ENCODE measurements at places on chromosomes 11 and 22. TPM values are rescaled to one million over a fixed set of nuclear protein-coding genes. Genes with fewer than 3 reads are reported as not detected.

Gene CCDC87
- total RNA-seq, result not detected

Gene TBX10
- not detected for total RNA-seq

Gene UPK3A
- not detected for total RNA-seq

Gene SMIM35
- total RNA-seq, result 0.45 TPM

Gene SNAP29
- 34.7 TPM for total RNA-seq

Gene GPHA2
- not detected for total RNA-seq

Gene NXPE2
- not detected for total RNA-seq

Gene TRIM49
- total RNA-seq, result not detected

Gene LRRC51
- total RNA-seq, result 7.1 TPM

Gene SCUBE2
- not detected for total RNA-seq

DNA sequence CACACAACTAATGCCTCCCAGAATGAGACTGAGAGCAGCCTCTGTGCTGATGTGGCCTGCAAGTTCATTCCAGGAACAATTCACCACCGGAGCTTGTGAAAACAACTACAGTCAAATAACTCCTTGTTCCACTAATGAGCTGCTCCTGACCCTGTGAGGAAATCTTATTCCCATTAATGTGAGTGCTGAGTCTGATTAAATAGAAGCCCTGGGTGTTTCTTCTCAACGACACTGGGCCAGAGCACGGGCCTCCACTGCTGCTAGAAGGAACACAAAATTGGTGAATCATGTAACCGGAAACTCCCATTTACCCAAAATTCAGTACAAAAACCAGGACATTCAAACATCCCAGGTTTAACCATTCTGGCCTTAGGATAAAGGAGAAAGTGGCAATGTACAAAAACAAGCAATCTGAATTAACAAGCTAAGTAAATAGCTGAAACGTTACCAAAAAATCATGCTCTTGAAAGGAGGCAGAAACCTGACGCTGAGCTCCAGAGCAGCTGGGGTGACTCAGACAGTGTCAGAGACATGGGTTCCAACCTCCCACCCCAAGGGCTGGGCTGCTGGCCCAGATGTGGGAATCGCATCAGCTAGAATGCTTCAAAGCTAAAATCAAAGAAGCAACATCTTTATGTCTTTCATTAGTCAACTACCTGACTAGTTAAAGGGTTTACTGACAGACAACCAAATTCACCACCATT is 26.7 kb downstream of the SERGEF start:
- DNase-seq, result no peak
- H3K27ac ChIP-seq, result no peak overlapping the region
- no peaks in the 10 kb centered on the region for H3K27me3 ChIP-seq
- no peaks in the 10 kb centered on the region for H3K4me1 ChIP-seq
- H3K36me3 ChIP-seq, result peaks cover 27% of the 10 kb centered on the region

DNA sequence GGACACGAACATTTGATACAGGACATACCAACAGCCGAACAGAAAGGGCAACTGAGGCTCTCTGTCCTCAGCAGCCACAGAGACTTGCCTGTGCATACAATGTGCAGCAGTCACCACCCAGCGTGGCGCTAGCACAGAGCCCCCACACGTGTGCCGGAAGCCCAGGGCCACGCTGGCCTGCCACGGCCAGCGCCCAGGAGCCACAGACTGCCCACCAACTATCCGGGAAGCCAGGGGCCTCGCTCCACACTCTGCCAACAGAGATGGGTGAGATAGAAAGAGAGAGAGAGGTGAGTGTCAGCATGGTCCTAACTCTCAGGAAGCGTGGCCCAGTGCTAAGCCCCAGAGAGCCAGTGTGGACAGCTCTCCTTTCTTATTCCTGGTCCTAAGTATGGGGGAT is 11.7 kb downstream of the TMPRSS5 start:
- H3K4me3 ChIP-seq, result no peak overlapping the region
- H3K27me3 ChIP-seq, result no peaks in the 10 kb centered on the region
- DNase-seq, result no peak
- no peak overlapping the region for H3K27ac ChIP-seq

DNA sequence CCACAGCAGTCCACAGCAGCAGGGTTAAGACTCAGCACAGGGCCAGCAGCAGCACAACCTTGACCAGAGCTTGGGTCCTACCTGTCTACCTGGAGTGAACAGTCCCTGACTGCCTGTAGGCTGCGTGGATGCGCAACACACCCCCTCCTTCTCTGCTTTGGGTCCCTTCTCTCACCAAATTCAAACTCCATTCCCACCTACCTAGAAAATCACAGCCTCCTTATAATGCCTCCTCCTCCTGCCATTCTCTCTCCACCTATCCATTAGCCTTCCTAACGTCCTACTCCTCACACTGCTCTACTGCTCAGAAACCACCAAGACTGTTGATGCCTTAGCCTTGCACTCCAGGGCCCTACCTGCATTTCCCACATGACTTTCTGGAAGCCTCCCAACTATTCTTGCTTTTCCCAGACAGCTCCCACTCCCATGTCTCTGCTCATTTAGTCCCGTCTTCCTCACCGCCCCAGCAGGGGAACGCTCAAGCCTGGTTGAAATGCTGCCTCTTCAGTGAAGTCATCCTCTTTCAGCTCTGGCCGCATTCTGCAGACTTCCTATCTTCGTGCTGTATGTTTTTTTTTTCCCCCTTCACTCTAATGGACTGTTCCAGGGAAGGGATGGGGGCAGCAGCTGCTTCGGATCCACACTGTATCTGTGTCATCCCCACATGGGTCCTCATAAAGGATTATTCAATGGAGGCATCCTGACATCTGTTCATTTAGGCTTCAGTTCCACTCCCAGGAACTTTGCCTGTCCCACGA is 3.3 kb downstream of the IL18BP start:
- no peak overlapping the region for H3K27ac ChIP-seq
- peaks cover 23% of the 10 kb centered on the region for H3K4me1 ChIP-seq
- H3K4me3 ChIP-seq, result no peak overlapping the region
- DNase-seq, result no peak
- no peaks in the 10 kb centered on the region for H3K27me3 ChIP-seq

DNA sequence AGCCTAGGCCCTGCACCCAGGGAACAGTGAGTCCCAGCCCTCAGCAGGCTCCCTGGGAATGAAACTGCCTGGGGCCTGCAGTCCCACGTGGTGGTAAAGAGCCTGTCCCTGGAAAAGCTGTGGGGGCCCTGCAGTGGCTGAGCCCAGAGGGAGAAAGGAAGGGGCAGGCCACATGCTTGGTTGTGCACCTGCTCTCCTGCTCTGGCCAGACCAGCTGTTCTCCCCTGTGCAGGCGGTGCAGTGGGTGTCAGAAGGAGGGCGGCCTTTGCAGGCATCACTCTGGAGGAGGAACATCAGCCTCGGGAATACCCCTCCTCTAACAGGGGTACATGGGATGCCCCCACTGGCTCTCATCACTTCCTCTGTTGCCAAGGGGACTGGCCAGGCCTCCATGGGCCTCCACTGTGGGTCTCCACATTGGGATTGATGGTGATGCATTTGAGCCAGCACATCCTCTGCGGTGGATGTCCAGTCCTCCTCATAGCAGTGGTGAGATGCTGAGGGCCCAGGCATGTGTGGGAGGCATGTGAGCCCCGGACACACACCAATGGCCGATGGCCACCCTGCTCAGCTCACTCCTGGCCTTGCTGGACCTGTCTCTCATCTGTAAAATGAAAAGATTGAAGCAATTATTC is 690.4 kb downstream of the BRD1 start:
- no peaks in the 10 kb centered on the region for H3K4me1 ChIP-seq
- no peak overlapping the region for H3K27ac ChIP-seq
- no peak overlapping the region for H3K4me3 ChIP-seq

- no peak overlapping the region for H3K27ac ChIP-seq
- H3K4me1 ChIP-seq, result peaks cover 2% of the 10 kb centered on the region
- no peak overlapping the region for H3K4me3 ChIP-seq
- peaks cover 16% of the 10 kb centered on the region for H3K27me3 ChIP-seq
- H3K36me3 ChIP-seq, result no peaks in the 10 kb centered on the region
Observed at GRCh38 chr22:39592081-39593065, 21.8 kb downstream of the CACNA1I start.

DNA sequence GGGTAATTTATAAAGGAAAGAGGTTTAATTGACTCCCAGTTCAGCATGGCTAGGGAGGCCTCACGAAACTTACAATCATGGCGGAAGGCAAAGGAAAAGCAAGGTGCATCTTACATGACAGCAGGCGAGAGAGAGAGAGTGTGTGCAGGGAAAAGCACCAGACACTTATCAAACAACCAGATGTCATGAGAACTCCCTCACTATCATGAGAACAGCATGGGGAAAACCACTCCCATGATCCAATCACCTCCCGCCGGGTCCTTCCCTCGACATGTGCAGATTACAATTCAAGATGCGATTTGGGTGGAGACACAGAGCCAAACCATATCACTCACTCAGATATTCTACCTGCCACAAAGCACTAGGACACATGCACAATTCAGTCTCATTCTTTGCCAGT is 48.1 kb upstream of the HMGXB4 start:
- H3K36me3 ChIP-seq, result no peaks in the 10 kb centered on the region
- H3K27ac ChIP-seq, result no peak overlapping the region
- H3K27me3 ChIP-seq, result peaks cover 4% of the 10 kb centered on the region
- no peak for DNase-seq
- no peaks in the 10 kb centered on the region for H3K4me1 ChIP-seq
- H3K4me3 ChIP-seq, result no peak overlapping the region

DNA sequence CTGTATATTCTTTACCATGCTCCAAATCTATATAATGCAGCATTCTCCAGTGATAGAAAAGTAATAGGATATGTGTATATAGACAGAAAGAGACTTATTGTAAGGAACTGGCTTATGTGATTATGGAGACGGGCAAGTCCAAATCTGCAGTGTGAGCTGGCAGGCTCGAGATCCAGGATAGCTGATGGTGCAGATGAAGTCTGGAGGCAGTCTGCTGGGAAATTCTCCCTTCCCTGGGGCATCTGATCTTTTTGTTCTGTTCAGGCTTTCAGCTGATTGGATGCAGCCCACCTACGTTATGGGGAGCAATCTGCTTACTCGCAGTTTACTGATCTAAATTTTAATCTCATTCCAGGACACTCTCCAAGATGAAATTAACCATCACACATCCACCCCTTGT is 73.2 kb downstream of the GRK3 start:
- peaks cover 25% of the 10 kb centered on the region for H3K36me3 ChIP-seq
- peaks cover 3% of the 10 kb centered on the region for H3K27me3 ChIP-seq
- H3K4me3 ChIP-seq, result no peak overlapping the region

GRCh38 chr11:19164230-19164855 is 37.4 kb downstream of the CSRP3 start:
- no peaks in the 10 kb centered on the region for H3K27me3 ChIP-seq
- no peak for DNase-seq
- peaks cover 5% of the 10 kb centered on the region for H3K4me1 ChIP-seq
- no peak overlapping the region for H3K27ac ChIP-seq
- H3K36me3 ChIP-seq, result peaks cover 74% of the 10 kb centered on the region

DNA sequence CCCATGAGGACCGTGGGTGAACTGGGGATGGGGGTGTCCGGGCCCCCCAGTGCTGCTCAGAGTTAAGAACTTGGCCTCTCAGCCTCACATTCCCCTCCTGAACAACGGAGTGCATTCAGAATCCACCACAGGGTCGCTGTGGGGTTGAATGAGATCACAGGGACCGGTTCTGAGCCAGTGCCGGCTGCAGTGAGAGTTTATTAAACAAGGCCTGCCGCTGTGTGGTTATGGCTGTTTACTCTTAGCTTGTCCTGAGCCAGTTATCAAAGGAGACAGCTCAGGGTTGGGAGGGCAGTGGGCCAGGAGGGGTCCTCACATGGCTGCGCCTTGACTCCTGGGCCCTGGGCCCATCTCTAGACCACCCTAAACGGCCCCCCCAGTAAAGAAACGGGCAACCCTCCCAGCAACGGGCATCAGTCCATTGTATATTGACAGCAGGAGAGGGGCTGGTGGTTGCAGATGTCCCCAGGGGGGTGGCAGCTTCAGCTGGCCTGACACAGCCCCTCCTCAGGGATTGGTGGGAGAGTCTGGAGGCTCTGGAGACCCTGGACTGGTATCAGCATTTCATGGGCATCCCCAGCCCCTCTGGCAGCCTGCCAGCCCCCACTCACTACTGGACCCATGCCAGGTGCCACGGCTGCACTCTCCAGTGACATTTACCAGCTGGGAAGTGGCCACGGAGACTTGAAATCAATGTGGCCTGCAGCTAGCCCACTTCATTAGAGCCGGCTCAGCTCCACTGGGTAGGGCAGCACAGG is 15.1 kb upstream of the CABP7 start:
- no peaks in the 10 kb centered on the region for H3K27me3 ChIP-seq
- no peaks in the 10 kb centered on the region for H3K36me3 ChIP-seq
- H3K4me1 ChIP-seq, result peaks cover 24% of the 10 kb centered on the region
- no peak for DNase-seq

- no peak overlapping the region for H3K27ac ChIP-seq
- no peak overlapping the region for H3K4me3 ChIP-seq
- peaks cover 11% of the 10 kb centered on the region for H3K27me3 ChIP-seq
- no peak for DNase-seq
Observed at GRCh38 chr11:111350811-111351210, 28.3 kb downstream of the POU2AF1 start.

DNA sequence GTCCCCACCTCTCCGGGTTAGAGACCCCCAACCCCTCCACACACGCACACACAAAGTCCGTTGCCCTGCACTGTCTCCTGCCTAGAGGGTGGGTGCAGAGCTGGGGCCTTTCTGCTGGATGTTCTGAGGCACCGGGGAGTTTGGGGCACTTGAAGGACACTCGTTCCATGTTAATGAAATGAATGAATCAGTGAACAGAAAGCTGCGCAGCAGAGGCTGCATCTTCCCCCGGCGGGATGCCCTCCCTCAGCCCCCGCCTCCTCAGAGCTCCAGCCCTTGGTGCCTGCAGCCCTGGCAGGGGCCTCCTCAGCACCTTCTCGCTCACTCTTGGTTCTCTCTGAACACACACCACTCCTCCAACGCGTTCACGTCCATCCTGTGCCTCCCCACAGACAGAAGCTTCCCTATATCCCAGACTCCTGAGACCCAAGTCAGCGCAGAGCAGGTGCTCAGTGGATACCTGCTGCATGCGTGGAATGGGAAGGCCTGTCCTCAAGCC is 611.9 kb downstream of the TBC1D22A start:
- no peaks in the 10 kb centered on the region for H3K36me3 ChIP-seq
- H3K4me1 ChIP-seq, result no peaks in the 10 kb centered on the region
- no peak for DNase-seq
- H3K27me3 ChIP-seq, result no peaks in the 10 kb centered on the region

- H3K36me3 ChIP-seq, result no peaks in the 10 kb centered on the region
- H3K4me1 ChIP-seq, result peaks cover 25% of the 10 kb centered on the region
- H3K4me3 ChIP-seq, result peak overlapping the region; percentile 89
- DNase-seq, result no peak
- no peaks in the 10 kb centered on the region for H3K27me3 ChIP-seq
Observed at GRCh38 chr11:27363576-27364117, 632 bp upstream of the CCDC34 start.

DNA sequence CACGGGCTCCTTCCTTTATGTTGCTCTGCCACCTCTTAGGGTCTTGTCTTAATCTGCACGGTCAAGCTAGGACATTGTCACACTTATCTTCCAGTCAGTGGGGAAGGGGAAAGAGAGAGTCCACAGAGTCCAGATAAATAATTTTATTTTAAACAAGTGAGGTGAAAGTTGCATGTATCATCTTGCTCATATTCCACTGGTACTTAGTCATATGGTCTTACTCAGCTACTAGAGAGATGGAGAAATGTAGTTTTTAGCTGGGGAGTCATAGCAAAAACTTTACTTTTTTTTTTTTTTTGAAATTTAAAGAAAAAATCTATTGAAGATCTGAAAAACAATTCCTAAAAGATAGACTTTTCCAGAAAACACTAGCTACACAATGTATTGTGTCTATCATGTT is 29.0 kb downstream of the PDE3B start:
- peaks cover 7% of the 10 kb centered on the region for H3K4me1 ChIP-seq
- no peak overlapping the region for H3K4me3 ChIP-seq
- DNase-seq, result no peak
- H3K36me3 ChIP-seq, result peaks cover 64% of the 10 kb centered on the region

All from activated CD4-positive, alpha-beta memory T cell treated with anti-CD3 and anti-CD28 coated beads, Interleukin-2, amount 10 ng/mL, durations not matched to agents 7 days and 5 days (primary cell).